ENCODE measurements at places on chromosomes 3 and 15. TPM values are rescaled to one million over a fixed set of nuclear protein-coding genes. Genes with fewer than 3 reads are reported as not detected.

PLSCR4 gene
- not detected for total RNA-seq

DNA sequence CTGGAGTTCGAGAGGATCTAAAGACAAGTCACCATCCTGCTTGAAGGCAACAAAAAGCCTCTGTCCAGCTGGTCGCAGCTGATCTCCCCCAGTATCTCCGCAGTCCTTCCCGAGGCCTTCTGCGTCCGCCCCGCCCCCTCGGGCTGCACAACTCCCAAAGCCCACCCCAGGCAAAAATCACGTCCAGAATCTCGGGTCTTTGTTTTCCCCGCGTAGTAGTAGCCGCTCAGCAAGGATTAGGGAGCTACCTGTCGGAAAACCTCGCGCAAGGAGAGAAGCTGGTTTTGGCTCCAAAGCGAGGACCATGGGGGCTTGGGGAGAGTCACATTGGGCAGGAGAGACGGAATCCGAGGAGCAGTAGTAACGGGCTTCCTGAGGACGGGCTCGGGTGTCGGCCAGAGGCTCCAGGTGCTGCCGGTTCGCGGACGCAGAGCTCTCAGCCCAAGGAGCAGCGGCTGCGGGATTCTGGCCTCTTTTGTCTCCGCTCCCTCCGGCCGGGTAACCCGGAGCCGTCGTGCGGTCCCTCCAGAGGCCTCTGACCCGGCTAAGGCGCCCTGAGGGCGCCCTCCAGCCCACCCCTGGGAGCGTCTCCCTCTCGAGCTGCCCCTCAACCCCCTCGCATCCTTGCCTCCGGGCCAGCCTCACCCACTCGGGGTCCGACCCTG, 401 bp downstream of the ZSCAN29 start:
- peak; percentile 1 for DNase-seq

- no peak for DNase-seq
Measured at GRCh38 chr3:13524979-13525669, 23.8 kb upstream of the FBLN2 start.

DNA sequence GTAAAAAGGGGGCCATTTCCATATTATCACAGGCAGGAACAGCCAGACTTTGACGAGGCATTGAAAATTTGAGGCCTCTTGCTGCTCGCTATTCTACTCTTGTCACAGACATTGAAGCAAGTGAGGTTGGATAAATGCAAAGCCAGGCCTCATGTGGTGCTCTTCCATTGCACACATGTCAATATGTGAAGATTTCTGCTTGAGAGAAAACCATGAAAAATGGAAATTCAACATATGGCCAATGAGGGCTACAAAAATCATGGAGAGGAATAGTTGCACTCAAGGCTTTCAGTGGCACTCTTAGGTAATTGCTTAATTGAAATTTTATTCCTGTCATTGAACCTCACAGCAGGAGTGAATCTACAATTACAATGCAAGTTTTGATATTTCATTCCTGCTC, 185.6 kb upstream of the MBNL1 start:
- no peak for DNase-seq

GRCh38 chr3:154588831-154589230, 158.8 kb upstream of the GPR149 start:
- DNase-seq: no peak

DNA sequence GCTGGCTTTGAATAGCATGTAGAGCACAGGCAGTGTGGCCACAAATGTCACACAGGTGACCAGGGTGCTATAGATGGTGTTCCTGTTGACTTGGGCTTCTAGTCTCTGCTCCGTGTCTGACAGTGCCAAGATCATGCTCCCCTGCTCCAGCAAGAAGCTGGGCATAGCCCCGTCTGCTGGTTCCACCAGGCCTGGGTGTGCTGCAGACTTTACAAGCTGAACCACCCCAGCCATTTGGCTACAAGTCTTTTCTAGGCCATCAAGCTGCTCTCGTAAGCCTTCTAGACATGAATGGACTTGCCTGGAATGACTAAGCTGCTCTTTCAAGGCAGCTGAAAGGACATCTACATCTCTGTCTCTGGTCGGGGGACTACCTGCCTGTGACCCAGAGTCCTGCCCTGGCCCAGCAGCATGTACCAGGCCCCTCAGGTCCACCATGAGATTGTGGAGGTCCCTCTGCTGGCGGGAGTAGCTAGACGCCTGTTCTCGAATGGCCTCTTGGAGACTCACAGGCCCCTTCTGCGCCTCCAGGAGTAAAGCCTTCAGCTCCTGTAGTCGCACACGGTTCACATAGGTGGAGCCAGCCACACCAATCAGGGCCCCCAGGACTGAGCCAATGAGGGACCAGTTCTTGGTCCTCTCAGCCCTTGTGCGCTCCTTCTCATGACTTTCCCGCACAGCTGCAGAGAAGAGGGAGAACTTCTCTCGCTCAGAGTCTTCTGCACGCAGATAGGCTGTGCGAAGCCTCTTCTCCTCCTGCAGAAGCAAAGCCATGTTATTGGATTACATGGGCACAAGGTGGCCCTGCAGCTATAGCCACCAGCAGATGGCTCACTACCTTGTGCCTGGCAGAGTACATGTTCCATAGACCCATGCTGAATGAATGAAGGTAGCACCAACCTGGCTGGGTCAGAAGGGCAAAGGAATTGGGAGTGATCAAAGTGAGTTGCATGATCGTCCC, 2.8 kb upstream of the PLXNB1 start:
- DNase-seq: no peak

SIDT1 gene
- total RNA-seq: 60.7 TPM

GRCh38 chr15:48541341-48542278, 103.9 kb downstream of the FBN1 start:
- DNase-seq: no peak

GRCh38 chr3:163056874-163057497, 1560.4 kb downstream of the OTOL1 start:
- DNase-seq: no peak

DNA sequence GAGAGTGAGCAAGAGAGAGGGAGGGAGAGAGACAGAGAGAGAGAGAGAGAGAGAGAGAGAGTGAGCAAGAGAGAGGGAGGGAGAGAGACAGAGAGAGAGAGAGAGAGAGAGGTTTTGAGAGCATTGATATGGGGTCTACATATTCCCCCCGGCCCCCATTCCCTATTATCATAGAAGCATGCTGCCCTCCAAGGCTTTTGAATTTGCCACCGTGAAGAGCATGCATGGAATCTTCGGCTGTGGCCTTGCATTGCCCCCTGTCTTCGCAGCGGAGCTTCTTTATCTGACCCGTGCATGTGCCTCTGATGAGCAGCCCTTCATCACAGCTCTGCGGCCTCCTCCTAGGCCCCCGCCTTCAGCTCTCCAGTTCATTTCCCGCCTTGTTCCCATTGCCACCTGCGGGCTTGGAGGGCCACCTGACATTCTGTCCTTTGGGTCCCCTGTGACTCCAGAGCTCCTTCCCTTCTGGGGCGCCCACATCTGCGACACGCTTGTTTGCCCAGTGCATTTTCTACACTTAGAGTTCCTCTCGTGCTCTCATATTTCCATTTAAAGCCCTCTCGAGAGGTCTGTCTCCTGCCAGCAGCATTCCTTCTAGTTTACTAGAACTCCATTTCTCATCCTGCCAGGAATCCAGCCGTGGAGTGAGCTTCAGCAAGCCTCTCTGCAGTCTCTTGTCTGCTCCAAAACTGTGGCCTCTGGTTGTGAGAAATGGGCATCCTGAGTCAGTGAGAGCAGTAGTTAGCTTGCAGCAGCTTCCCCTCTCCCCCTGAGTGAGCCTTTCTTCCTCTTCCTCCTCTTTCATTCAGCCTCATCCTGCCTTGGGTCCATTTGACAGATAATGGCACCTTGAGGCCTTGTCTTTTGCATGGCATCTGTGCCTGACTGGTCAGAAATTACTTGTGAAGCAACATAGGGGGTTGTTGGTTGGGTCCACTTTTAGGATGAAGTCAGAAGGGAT, 25.3 kb downstream of the LPP start:
- DNase-seq: no peak

- no peak for DNase-seq
Measured at GRCh38 chr3:52210550-52211046, 12.6 kb downstream of the ALAS1 start.

- no peak for DNase-seq
Measured at GRCh38 chr3:64977308-64978100, 289.7 kb upstream of the ADAMTS9 start.

DNA sequence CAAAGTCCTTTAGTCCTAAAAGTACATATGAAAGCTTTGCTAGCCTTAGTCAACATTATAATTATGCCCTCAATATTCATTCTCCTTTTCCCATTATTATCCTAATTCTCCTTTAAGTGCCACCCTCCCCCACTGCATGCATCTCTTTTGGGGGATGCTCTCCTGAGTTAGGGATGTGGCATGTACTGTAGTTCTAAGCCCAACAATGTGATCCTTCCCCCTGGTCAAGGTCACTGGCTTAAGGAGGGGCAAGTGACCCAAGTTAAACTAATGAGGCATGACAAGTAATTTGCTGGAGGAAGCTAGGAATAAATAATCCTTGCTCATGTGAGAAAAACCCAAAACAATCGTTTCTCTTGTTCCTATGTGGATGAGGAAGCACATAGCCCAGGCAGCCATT, 343.9 kb upstream of the SUCLG2 start:
- no peak for DNase-seq

PLSCR2 gene
- total RNA-seq: 0.62 TPM

- DNase-seq: no peak
Measured at GRCh38 chr3:133412183-133413132, 12.6 kb downstream of the BFSP2 start.

- DNase-seq: no peak
Measured at GRCh38 chr3:73009008-73009407, 12.4 kb downstream of the PPP4R2 start.

DNA sequence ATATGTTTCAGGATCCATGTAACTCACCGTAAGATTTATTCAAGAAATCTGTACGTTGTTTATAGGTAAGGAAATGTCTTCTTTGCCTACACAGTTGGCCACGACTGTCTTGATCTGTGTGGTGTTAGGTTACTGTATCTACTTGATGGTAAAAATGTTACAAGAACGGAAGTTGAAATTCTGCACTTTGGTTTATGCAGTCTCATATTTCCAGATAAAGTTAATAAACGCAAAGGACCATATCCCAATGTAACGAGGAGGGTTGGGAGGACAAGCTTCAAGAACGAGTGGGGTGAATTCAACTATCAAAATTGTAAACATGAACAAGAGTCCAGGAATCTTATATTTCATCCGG, 1.0 kb downstream of the USF3 start:
- DNase-seq: peak; percentile 13

- DNase-seq: no peak
Measured at GRCh38 chr15:95948411-95948810, 382.1 kb upstream of the NR2F2 start.

DNA sequence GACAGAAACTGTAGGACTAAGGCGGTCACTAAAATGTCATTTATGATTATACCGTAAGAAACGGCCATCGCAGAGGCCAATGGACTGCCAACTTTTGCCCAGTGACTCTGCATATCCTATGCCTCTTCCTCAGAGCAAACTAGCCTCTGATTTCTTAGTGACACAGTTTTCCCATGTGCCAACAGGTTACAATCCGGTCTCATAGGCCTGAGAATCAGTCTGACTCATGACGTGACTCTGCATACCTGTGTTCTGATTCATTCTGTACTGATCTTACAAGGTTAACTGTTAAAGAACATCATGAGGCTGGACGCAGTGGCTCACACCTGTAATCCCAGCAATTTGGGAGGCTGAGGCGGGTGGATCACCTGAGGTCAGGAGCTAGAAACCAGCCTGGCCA, 17.8 kb downstream of the RUBCN start:
- no peak for DNase-seq

DNA sequence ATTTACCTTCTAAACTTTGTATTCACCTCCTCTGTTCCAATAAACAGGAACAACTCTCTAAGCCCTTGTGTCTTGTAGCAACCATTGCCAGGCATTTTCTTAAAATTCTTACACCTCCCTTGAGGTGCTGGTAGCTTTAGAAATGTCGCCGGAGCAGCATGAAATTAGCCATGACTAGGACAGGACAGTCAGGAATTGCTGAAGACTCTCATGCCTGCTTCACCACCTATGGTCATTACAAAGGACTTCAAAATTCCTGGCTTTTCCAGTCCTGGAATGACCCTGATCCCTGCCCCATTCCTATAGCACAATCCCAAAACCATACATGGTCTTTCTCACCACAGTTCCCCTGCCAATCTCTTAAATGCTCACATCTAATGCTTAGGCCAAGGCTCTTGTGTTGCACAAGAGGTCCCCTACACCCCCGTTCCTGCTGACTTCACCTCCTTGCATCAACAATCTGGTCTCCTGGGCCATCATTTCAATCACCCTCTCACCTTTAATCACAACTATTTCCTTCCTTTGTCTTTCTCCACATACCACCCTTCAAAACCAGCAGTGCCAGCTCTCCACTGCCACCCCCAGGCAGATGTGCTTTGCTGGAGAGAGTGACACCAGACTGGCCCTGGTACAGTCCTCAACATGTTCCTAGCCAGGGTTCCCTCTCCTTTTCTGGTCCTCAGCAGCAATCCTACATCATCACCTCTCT, 113.2 kb upstream of the TJP1 start:
- DNase-seq: no peak

- DNase-seq: no peak
Measured at GRCh38 chr3:138092023-138092422, 23.4 kb downstream of the DZIP1L start.

- no peak for DNase-seq
Measured at GRCh38 chr3:157103280-157103679, 56.7 kb downstream of the CCNL1 start.

DNA sequence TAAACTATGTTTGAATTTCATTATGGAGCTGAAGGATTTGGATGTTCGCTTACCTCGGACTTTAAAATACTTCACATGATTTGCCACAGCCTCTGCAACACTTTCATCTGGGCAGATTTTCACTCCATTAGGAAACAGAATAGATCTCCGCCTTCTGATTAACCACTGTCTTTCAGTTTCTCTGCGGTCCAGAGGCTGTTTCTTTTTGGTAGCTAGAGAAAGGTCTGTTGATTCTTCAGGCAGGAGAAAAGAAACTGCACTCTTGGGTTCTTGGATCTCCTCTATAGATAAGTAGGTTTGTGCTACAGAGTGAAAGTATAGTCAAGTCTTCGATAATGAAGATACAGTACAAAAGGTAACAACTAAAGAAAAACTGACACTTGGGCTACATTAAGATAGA, 844 bp downstream of the IMPG2 start:
- no peak for DNase-seq

DNA sequence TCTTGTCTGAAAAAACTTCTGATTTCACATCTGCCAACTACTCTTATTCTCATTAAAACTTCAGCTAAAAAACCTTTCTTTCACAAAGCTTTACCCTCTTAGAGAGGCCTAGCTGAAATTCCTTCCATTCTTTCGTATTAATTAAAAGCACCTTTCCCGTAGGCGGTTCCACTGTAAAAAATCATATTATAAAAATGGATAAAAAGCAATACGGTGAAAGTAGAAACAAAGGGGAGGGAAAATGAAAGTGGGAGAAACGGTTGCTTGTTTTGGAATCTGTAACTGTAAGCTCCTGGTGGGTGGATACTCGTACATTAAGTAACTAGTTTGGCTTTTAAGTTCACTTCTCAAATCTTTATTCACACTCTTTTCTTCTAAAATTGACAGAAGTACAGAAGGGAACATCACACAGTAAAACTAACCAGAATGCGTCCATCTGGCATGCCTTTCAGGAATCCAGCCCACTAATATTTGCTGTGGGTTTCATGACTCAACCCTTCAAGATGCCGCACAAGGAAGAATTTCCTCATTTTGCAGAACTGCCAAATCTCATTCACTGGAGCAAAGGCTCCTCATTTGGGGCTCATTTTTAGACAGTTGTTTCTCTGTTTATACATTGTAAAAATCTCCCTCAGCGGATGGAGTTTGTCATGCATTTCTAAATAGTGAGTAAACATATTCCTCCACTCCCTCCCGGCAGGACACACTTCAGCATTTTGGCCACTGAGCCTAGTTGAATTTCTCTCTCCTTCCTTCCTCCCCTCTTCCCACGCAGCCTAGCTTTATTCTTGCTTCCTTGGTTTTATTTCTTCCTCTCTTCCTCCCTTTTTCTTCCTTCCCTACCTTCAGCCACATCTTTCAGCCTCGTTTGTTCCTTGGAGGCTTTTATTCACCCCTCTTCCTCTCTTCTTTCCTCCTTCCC, 419.5 kb upstream of the NAALADL2 start:
- DNase-seq: no peak
